ENCODE measurements at places on chromosomes 1 and 21.

GRCh38 chr1:153072806-153073726 lies 1.7 kb upstream of the SPRR2B start:
- DNase-seq: no peak
- H3K27ac ChIP-seq: no peak overlapping the region
- H3K36me3 ChIP-seq: no peaks in the 10 kb centered on the region
- no peaks in the 10 kb centered on the region for H3K4me1 ChIP-seq
- peaks cover 15% of the 10 kb centered on the region for H3K27me3 ChIP-seq
- no peak overlapping the region for H3K4me3 ChIP-seq

DNA sequence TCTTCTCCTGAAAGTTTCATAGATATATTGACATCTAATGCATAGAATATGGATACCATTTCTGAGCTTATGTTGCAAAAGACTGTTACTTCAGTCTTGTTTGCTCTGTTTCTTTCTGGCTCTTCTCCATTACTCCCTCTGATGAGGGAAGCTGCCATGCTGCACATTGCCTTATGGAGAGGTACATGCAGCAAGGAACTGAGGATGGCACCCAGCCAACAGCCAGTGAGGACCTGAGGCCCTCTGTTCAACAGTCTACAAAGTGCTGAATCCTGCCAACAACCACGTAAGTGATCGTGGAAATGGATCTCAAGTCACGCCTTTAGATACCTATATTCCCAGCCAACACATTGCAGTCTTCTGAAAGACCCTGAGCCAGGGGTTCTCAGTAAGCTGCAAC lies 66.6 kb upstream of the ADAMTS5 start:
- no peak overlapping the region for H3K27ac ChIP-seq
- DNase-seq: no peak
- no peak overlapping the region for H3K4me3 ChIP-seq

DNA sequence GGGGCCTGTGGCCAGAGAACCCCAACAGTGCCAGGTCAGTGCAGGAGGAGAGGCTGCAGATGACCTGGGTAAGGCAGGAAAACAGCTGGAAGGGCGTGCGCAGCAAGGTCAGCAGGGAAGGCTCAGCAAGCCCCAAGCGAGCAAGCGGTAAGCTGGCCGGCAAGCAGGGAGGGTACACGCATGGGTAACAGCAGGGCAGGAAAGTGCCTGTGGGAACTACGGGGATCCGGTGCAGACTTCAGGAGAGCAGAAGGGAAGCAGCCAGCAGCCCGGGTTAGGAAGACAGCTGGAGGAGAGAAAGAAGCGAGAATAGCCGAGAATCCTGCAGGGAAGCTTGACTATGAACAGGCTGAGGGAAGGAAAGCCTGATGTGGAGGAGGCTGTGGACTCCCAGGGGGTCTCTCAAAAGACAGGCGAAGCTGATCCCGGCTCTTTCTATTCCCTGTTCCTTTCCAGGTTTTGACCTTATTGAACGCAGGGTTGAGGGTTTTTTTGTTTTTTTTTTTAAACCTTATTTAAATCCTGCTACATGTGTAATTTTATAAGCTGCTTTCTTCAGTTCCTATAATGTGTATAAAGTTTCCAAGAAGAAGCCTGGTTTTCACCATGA lies 20.9 kb downstream of the UMODL1 start:
- H3K36me3 ChIP-seq: no peaks in the 10 kb centered on the region
- H3K27ac ChIP-seq: no peak overlapping the region
- DNase-seq: no peak
- peaks cover 46% of the 10 kb centered on the region for H3K27me3 ChIP-seq
- peaks cover 8% of the 10 kb centered on the region for H3K4me1 ChIP-seq

DNA sequence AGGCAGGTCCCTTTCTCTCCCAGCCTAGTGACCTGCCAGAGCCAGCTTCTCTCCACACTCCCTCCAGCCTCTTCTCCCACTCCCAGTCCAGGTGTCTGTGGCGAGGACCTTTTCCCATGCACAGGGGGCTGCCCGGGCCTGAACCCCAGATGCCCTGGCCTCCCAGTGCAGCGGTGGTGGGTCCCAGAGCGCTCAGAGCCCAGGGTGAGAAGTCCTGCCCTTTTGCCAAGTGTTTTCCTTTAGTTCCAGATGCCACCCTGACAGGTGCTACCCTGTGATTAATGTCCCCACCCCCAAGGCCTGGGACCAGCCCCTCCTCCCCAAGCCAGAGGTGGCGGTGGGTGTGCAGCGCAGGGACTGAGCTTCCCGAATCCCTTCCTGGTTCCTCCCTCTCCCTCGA lies 90.4 kb downstream of the PAX7 start:
- no peak overlapping the region for H3K4me3 ChIP-seq
- H3K27me3 ChIP-seq: peaks cover 65% of the 10 kb centered on the region
- peaks cover 10% of the 10 kb centered on the region for H3K4me1 ChIP-seq
- H3K27ac ChIP-seq: no peak overlapping the region

GRCh38 chr1:157008502-157008901 lies 37.0 kb downstream of the ARHGEF11 start:
- H3K27me3 ChIP-seq: peaks cover 30% of the 10 kb centered on the region
- H3K4me1 ChIP-seq: no peaks in the 10 kb centered on the region
- H3K4me3 ChIP-seq: no peak overlapping the region
- no peak overlapping the region for H3K27ac ChIP-seq
- DNase-seq: no peak
- no peaks in the 10 kb centered on the region for H3K36me3 ChIP-seq

DNA sequence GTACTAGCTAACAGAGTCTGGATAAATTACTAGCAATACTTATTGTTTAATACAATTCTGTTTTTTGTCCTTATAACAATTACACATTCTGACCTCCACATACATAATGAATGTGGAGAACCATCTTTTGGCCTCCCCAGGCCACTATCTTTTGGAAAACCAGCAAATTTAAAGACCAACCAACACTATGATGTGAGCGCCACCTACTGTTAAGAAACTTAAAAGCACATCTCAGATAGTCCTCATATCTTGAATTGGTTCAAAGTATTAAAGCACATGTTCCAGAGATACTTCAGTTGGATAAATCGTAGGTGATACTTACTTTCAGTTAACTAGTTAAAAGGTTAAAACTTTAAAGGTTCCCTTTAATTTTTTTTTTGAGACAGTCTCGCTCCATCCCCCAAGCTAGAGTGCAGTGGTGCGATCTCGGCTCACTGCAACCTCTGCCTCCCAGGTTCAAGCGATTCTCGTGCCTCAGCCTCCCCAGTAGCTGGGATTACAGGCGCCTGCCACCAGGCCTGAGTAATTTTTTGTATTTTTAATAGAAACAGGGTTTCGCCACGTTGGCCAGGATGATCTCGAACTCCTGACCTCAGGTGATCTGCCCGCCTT lies 29.3 kb upstream of the USP1 start:
- peaks cover 10% of the 10 kb centered on the region for H3K27me3 ChIP-seq
- no peaks in the 10 kb centered on the region for H3K36me3 ChIP-seq
- no peak overlapping the region for H3K27ac ChIP-seq
- DNase-seq: peak; percentile 3
- no peaks in the 10 kb centered on the region for H3K4me1 ChIP-seq
- no peak overlapping the region for H3K4me3 ChIP-seq

- no peak overlapping the region for H3K4me3 ChIP-seq
- peaks cover 2% of the 10 kb centered on the region for H3K36me3 ChIP-seq
- peaks cover 10% of the 10 kb centered on the region for H3K4me1 ChIP-seq
- no peaks in the 10 kb centered on the region for H3K27me3 ChIP-seq
Observed at GRCh38 chr1:151705753-151706463, 10.7 kb downstream of the CELF3 start.

GRCh38 chr1:171668372-171668771 lies 15.9 kb upstream of the MYOC start:
- H3K27ac ChIP-seq: no peak overlapping the region
- H3K4me3 ChIP-seq: no peak overlapping the region
- H3K4me1 ChIP-seq: no peaks in the 10 kb centered on the region
- peaks cover 25% of the 10 kb centered on the region for H3K27me3 ChIP-seq
- DNase-seq: no peak

DNA sequence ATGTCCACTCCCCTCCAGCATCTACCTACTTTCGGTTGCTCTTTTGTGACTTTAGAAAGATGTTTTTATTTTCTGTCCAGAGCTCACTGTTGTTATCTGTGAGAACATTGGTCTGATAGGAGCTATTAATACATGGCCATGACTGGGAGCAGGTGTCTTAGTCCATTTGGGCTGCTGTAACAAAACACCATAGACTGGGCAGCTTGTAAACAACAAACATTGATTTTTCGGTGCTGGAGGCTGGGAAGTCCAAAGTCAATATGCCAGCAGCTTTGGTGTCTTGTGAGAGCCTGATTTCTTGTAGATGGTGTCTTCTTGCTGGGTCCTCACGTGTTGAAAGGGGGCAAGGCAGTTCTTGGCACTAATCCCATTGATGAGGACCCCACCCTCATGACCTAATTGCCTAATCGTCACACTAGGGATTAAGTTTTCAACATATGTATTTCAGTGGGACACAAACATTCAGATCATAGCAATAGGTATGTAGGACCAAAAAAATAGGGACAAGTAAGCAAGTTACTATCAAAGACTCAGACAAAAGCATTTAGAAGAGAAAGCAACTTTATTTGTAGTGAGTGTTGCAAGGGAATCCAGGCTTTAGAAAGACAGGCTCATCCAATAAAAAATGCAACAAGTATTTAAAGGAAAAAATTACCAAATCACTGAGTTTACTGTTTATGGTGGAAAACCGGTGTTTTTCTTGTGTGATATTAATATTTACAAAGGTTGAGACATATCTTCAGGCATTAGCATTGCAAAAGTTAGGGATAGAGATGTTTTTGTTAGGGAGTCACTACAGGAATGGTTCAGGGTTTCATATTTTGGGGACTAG lies 55.2 kb upstream of the WDR26 start:
- no peaks in the 10 kb centered on the region for H3K36me3 ChIP-seq
- H3K4me3 ChIP-seq: no peak overlapping the region
- no peak for DNase-seq
- no peak overlapping the region for H3K27ac ChIP-seq
